ENCODE measurements at places on chromosomes 7 and 10.
A peak's percentile ranks its signal among the peaks of the same experiment; 100 is the strongest.

DNA sequence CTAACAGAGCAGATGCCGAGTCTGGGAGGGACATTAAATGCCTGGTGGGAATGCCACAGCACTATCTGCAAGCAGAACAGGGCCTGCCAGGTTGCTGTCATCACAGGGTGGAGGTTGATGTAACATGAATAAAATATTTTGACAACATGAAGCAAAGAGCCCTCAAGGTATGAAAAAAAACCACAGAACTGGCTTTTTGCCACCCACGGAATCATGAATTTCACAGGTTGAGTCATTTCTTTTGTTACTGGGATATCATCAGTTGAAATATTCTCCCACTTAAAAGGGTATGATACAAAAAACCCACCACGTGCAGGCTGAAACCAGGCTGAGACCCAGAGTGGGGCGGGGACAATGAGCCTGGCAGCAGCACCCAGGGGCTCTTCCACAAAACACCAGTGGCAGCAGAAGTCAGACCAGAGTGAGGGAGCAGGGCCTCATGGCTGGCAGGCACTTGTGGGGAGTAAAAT lies 220.1 kb downstream of the TNS3 start:
- DNase-seq, result no peak

GRCh38 chr7:7265081-7266075 lies 83.0 kb downstream of the C1GALT1 start:
- DNase-seq, result no peak

DNA sequence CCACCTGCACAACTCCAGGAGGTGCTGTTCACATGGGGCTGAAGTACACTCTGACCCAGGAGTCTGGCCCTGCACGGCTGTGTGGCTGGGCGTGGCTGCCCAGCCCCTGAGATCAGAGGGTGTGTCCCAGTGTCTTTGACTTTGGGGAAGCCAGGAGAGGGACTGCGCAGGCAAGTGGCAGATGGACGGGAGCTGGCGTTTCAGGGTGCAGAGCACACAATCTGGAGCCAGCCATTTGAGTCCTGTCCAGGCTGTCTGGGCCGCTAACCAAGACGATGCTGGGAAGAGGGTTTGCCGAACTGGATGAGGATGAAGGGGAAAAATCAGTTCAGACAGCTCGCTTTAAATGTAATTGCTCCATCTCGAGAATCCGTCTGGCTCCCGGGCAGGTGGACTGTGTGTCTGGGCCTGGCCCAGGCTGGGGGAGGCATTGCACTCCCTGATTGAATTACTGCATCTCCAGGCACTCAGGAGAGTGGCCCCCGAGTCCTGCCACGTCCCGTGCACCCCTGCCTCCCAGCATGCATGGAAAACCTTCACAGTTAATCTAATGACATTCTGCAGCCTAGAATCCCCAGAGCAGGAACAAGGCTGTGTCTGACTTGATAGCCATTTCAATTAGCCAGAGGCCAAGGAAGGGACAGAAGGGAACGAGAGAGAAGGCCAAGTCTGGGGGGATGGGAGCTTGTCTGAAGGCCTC lies 120.8 kb upstream of the NANOS1 start:
- no peak for DNase-seq

DNA sequence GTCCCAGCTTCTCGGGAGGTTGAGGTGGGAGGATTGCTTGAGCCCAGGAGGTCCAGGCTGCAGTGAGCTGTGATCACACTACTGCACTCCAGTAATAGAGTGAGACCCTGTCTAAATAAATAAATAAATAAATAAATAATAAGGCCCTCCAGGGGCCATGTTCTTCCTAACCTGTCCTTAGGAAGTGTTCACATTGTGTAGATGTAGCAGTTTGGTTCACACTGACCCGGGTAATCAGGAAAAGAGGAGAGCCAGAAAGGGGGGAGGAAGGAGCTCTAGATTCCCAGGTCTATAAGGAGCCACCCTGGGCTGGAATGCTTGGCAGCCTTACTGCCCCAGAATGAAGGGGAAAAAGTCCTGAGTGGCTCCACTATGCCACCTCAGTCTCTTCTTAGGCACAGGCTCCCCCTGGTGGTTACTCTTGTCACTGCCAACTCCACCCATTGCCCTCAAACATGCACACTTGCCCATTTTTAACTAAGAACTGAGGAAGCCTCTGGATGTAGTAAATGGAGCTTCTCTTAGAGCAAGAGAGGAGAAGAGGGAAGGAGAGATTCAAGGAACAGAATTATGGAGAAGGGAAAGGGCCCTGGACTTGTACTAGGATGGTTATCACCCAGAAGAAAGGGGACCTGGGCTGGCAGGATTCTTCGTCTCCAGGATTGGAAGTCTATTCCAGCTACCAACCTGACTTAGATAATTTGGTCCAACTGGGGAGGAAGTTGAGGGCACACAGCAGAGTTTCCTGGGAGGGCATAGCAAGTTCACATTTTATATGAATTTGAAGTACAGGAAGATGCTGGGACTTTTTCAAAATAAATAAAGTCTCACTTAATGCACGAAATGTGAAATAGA lies 7.8 kb downstream of the HPS6 start:
- peak; percentile 50 for DNase-seq

DNA sequence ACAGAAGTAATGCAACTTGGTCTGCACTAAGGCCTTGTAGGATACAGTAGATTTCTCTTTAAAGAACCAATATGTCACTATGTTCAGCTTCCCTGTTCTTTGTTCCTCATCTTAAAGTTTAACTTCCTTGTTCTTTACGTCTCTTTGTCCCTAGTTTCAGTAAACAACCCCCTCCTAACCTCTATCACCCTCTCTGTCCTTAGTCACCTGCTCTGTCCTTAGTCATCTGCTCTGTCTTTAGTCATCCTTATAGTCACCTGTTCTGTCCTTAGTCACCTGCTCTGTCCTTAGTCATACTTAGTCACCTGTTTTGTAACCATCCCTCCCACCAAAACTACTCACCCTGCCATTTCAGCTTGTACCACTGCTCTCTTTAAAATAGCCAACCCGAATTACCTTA lies 144.6 kb upstream of the TMEM106B start:
- DNase-seq, result no peak

DNA sequence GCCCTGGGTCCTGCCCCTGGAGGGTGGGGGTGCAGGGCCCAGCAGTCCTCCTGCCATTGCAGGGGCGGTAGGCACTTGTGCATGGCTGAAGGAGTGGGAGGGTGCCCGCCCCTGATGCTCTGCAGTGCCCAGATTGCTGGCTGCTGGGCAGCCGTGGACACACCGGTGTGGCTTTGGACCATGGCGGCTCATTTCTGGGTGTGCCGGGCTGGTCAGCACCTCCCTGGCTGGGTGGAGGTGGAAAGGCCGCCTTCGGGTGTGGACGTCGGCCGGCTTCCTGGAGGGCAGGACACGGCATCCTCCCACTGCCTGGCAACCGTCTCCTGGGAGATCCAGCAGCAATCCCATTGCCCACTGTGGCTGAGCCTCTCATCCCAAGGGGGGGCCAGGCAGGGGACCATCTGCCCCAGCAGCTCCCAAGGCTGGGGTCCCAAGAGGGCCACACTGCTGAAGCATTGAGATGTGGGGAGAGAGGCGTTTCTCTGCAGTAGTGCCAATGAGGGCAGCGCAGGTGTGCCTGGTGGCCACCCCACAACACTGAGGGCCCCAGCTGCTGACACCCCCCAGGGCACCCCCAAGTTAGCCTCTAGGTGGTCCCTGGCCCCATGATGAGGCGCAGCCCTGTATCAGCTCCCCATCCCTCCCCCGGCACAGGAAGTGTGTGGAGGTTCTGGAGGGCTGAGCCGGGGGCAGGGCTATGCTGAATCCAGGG lies 12.9 kb downstream of the TTYH3 start:
- DNase-seq, result no peak

DNA sequence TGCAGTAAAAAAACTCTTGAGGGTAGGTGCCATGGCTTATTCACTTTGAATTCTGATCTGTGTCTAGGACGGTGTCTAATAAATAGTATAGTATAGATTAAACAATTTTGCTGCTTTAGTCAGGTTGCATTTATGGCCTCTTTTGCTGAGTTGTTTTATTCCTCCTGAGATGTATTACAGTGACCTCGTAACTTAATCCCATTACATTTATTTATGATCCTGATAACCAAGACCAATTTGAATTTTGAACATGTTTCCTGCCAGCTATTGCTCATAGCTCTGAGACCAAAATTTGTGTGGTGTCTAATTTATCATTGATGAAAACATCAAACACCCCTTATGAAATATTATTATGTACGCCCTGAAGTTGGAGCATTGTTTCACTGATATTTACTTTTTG lies 381.9 kb upstream of the SEMA3C start:
- no peak for DNase-seq

DNA sequence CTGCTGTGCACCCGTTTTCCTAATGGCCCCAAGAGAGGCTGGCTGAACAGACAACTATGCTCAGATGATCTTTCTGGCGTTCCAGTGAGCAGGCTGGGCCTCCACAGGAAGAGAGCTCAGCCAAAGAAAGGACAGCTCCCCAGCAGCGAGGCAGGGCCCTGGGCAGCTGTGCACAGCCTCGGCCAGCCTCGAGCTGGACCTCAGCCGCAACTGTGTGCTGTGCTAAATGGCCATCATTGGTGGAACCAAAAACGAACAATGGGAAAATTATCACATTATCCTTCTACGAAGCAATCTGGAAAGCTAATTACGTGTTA lies 97.5 kb downstream of the CTBP2 start:
- DNase-seq, result no peak

All from activated T-helper 1 cell treated with Interleukin-2 at 50 U/mL for 16 hours (primary cell).